Stimulated activated naive CD8-positive, alpha-beta T cell treated with anti-CD3 and anti-CD28 coated beads, Interleukin-15, amount 100 ng/mL, for 72 hours (primary cell): ENCODE measurements at places on chromosomes 13 and 19.
A peak's percentile ranks its signal among the peaks of the same experiment; 100 is the strongest.

- no peak for DNase-seq
These were observed 81.1 kb downstream of the UFM1 start for GRCh38 chr13:38430796-38431195.

GRCh38 chr19:58228585-58229254, at the start of gene ZNF544:
Gene ZNF544, plus strand, starts transcription at chr19:58228914. Its CDS starts 15,110 bp downstream, at chr19:58244024.
- peak; percentile 63 for DNase-seq

- DNase-seq = peak; percentile 72
These were observed 12.3 kb downstream of the HRC start for GRCh38 chr19:49142866-49143335.

DNA sequence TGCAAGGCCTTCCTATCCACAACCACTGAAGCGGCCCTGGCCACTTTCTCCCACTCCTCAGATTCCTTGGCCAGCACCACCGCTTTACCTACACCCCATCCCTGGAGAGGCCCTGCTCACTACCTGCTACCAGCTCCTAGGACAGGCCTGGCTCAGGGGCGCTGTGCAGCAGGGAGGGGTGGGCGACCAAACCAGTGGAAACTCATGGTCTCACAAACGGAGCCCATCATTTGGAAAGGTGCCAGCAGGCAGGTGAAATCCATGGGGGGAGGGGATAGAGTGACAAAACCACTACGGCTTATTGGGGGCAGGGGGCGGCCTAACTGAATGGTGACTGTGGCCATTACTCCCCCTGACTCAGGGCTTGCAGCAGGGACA, 27.6 kb downstream of the C19orf47 start:
- DNase-seq = no peak

- DNase-seq = no peak
These were observed 528.3 kb upstream of the ATXN8OS start for GRCh38 chr13:69579351-69579750.

DNA sequence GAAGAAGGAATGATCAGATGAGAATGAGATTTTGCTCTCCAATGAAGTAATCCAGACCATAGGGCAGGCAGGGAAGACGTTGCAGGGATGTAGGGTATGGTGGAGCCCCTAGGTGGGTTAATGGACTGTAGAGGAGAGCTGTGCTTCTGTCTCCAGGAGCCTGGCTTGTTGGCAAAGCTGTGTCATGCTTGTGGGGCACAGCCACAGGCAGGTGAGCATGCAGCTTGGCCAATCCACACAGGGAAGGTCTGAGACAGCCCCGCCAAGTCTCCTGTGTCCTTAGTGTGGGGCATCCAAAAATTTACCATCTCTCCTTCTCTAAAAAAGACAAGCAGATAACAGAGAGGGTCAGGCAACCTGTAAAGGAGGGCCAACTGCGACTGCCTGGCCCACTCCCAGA, 71.4 kb upstream of the FLT1 start:
- no peak for DNase-seq

DNA sequence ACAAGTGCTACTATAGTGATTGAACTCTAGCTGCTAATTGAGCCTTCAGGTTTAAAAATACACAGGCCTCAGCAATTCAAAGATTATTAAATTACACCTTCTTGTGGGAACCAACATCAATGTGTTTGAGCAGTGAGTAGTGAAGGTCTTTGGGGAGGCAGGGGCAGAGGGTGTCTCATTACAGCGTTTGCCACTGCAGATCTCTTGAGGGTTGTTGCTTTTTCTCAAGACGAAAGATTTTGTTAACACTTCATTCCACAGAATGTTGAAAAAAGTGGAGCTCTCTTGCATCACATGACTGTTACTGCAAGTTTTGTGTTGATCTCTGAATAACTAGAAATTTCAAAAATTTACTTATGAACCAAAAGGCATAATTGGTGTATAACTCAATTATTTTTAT, 253.6 kb downstream of the ATP8A2 start:
- DNase-seq = no peak

GRCh38 chr13:37375071-37375470, 223.5 kb downstream of the POSTN start:
- no peak for DNase-seq

DNA sequence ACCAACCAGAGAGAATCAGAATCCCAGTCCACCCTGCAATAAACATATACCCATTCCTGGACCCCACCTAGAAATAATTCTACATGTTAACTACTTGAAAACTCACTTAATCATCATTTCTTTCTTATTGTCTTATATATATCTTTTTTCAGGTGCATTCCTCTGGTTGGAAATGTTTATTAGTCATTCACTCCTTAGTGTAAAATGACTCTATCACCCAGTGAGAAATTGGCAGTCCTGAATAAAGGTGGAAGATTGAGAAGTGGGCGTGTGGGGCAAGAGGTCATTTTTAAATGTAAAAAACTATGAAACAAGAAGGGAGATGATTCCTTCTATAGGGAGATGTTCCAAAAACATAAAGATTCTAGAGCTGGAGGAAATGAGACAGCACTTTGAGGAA, 101.2 kb upstream of the MBNL2 start:
- DNase-seq = no peak

GRCh38 chr13:40662866-40663265, 3.6 kb downstream of the FOXO1 start:
- DNase-seq = peak; percentile 51

DNA sequence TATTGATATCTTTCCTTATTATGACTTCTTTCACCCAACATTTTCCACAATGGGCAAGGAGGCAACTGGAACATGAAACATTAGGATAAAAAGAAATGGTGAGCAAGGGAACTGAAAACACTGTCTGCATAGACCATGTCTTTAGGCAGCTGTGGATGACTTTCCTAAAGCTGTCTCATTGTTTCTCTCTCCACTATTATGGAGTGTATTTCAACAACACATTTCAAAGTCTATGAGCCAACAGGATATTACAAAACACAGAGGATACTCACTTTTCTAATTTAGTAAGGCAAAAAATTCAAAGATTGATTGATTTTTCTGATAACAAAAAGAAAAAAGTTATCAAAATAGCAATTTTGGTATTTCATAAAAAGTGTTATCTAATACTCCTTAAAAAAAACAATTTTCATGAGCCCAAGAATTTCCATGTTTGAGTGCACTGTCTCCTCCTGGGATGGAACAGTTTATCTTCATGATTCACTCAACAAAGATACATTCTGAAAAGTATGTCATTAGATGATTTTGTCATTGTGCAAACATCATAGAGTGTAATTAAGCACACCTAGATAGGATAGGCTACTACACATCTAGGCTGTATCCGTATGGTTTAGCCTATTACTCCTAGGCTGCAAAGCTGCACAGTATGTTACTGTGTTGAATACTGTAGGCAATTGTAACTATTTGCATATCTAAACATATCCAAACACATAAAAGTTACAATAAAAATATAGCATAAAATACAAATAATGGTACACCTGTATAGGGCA, 1568.4 kb downstream of the SLITRK5 start:
- DNase-seq = no peak

GRCh38 chr19:1097810-1098176, 2.6 kb upstream of the POLR2E start:
- no peak for DNase-seq

DNA sequence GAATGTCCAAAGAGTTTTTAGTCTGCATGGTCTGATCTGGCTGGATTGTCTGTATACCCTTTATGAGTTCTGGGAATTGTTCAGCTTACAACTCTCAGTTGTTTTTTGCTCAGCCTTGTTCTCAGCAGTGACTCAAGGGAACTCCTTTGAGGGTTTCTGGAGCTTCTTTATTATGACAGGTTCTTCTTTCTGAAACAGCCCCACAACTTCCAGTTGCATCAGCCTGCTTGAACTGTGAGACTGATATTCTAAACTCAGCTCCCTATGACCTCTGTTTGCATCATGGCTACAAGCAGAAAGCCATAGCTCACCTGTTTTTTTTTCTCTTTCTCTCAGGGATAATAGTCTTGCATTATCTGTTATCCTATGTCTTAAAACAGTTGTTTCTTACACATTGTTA, 85.0 kb downstream of the TDRD3 start:
- no peak for DNase-seq

DNA sequence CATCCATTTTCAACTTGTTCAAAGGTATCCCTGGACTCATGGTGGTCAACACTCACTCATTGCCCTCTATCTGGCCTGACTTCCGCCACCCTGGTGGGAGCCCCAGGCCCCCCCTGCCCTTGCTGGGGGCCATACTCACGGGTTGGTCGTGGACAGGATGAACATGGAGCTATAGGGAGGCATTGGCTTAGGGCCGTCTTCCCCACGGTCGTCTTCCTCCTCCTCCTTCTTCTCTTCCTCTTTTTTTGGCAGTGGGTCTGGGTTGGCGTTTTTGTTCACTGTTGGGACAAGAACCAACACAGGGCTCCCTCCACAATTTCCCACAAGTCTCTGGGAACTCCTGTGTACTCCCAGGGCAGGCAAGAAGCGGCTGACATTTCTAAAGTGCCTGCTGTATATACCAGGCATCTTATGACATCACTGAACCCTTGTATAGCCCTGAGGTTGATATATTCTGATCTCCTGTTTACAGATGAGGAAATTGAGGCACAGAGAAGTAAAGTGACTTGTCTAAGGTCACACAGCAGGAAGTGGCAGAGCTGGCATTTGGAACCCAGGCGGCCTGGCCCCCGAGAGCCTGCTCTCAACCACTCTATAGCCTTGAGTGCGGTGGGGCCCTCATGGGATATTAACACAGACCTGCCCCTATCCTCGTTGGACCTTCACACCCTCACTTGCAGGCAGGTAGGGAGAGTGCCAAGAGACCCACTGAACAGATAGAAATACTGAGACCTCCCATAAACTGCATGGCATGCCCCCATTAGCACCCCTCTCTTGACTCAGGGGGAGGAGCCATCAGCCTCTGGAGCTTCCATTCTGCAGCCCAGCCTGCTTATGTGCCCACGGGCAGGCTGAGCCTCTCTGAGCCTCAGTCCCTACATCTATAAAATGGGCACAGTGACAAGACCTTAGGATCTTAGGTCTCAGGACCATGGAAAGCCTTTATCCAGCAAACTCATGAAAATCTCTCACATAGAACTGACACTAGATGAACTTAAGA, 135.0 kb downstream of the IER2 start:
- no peak for DNase-seq

GRCh38 chr13:42969565-42970172, 22.4 kb downstream of the EPSTI1 start:
- DNase-seq = peak; percentile 67

- DNase-seq = no peak
These were observed 29.5 kb downstream of the COL4A1 start for GRCh38 chr13:110277357-110277975.

- no peak for DNase-seq
These were observed 2304.9 kb downstream of the PCDH9 start for GRCh38 chr13:64925284-64925683.

DNA sequence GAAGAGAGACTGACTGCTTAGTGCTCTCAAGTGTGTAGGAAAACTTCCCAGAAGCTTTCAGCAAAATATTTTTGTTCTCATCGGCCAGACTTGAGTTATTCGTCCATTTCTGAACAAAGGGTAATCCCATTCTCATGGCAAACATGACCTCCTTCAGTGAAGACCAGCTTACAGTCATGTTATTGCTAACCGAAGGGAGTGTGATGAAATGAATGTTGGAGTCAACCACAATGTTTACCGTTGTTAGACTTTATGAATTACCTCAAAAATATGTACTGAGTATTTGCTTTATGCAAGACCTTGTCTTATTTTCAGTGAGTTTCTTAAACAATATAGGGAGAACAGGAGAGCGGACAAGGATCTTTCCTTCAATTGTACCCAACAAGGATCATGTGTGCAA, 228.6 kb downstream of the LMO7 start:
- no peak for DNase-seq

- DNase-seq = no peak
These were observed 22.6 kb upstream of the CDC16 start for GRCh38 chr13:114212158-114212495.

DNA sequence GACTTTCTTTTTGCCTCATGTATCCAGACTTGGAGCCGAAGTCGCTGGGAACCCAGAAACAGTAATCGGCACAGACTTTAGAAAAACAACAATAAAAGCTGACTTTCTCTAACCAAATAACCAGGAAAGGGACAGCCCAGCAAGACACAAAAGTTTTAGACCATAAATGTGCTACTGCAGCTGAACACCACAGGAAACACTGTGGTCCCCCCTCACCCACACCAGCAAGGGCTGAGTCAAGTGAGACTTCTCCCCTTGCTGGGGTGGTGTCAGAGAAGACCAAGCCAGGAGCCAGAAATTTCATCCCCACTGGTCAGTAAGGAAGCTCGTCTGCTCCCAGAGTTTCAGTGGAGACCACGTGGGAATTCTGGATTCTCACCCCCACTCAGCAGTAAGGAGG, 70.6 kb downstream of the ESD start:
- no peak for DNase-seq

DNA sequence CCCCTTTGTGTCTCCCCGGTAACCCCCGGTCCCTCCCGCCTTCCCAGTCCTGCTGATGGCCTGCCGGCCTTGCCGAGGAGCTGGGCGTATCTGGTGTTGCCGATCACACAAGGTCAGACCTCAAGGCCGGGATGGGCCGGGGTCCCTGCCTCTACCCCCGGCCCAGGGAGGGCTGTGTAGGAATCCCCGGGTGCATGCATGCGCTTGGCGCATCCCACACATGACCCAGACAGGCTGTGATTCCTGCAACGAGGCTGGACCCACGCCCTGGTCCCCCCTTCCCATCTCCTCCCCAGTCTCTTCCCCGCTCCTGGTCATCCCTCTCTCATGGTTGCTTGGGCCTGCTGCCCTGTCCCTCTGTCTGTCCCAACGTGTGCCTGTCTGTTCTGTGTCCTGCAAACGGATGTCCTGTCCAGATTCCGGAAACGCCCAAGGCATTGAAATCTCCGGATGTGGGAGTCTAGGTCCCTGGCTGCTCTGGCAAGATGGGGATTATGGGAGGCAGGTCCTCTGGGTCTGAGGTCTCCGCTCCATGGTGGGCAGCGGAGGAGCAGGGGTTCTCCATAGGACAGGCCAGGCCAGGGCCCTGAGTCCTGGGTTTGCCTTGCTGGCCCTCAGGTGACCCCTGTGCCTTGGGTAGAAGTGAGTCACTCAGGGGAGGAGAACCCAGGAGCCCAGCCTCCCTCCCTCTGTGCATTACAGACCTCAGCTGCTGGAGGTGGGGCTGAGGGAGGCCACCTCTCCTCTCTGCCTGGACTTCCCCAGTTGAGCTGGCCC, 1.6 kb downstream of the PKN1 start:
- peak; percentile 61 for DNase-seq

DNA sequence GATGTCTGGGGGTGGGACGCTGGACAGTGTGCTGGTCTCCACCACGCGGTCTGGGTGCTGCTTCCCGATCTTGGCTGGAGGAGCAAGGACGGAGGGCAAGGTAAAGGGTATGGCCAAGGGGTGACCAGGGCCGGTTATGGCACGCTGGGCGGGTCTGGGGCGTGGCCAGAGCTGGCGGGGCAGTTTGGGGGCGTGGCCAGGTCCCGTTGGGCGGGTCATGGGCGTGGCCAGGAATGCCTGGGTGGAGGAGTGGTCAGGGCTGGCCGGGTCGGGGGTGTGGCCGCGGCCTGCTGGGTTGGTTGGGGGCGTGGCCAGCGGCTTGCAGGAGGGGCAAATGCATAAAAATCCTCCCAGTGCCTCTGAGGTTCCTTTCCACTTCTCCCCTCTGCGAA, 19.2 kb downstream of the GPX4 start:
- no peak for DNase-seq

GRCh38 chr19:38210458-38210987, 13.5 kb downstream of the DPF1 start:
- DNase-seq = no peak

GRCh38 chr19:991174-991931, 7.2 kb downstream of the WDR18 start:
- peak; percentile 62 for DNase-seq

- no peak for DNase-seq
These were observed 465.0 kb downstream of the DCT start for GRCh38 chr13:94014461-94014860.
